ENCODE measurements at places on chromosomes 12 and 14.

DNA sequence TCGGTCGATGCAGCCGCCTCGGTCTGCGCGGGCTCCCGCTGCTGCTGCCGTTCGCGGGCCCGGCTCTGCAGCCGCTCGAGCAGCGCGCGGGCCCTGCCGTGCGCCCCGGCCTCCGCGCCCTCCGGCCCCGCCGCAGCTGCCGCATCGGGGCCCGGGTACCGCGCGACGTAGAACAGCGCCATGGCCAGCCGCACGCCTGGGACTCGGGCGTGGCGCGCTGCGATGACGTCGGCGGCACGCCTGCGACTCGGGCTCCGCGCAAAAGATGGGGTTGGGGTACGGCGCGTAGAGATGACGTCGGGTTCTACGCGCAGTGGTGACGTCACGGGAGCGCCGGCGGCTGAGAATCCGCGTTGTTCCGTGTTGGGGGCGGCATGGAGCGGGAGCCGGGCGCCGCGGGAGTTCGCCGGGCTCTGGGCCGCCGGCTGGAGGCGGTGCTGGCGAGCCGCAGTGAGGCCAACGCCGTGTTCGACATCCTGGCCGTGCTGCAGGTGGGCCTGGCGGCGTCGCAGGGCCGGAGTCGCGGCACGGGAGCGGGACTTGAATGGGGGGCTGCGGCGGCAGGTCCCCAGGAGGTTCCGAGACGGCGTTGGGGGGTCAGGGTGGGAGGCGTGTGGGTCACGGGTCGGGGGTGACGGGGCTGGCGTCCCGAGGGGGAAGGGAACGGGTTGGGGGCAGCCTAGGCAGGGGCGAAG, at the start of the genes DDX51 and NOC4L:
DDX51 (minus strand) TSS at position 205 of the 695 bp plus-strand sequence; CDS start at position 182, 23 bp downstream.
NOC4L (plus strand) TSS at position 343 of the 695 bp plus-strand sequence; CDS start at position 375, 32 bp downstream.
- peak; percentile 98 for DNase-seq

GRCh38 chr14:61812347-61813095, 50.3 kb downstream of the SNAPC1 start:
- DNase-seq, result peak; percentile 16

GRCh38 chr12:78192979-78193378, 362.3 kb downstream of the NAV3 start:
- no peak for DNase-seq

DNA sequence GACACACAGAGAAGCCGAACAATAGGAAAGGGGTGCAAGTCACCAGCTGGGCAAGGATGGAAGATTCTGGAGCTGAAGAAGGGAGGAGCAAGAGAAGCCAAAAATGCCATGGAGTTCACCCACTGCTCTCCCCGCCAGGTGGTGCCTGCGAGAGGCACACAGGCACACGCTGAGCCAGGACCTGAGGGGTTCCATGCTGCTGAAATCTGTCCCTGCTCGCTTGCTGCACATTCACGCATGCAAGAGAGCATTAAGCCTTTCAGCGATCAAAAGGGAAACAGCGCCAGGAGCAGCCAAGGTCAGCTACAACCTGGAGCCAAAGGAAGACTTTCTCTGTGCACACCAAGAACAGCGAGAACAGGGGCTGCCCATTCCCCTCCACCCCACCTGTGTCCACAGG, 104.1 kb downstream of the ANO2 start:
- DNase-seq, result no peak

GRCh38 chr12:94534278-94534677, 74.6 kb upstream of the CEP83 start:
- DNase-seq, result no peak

DNA sequence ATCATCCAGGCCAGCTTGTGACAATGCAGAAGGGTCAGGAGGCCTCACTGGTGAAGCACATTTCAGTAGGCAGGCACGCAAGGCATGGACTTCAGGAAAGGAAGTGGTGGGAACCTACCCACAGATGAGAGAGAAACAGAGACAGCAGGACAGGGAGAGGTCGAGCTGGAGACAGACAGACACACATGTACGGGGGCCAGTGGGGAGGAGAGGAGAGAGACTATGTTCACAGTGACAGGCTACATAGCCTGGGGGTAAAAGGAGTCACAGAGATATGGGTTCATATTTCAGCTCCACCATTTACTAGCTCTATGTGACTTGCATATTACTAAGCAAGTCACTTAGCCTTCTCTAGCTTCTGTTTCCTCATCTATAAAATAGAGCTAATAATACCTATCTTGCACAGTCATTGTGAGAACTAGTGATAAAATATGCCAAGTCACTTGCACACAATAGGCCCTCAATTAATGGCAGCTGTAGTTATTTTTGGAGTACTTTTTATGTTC, 91.1 kb upstream of the FUT8 start:
- DNase-seq, result peak; percentile 24

DNA sequence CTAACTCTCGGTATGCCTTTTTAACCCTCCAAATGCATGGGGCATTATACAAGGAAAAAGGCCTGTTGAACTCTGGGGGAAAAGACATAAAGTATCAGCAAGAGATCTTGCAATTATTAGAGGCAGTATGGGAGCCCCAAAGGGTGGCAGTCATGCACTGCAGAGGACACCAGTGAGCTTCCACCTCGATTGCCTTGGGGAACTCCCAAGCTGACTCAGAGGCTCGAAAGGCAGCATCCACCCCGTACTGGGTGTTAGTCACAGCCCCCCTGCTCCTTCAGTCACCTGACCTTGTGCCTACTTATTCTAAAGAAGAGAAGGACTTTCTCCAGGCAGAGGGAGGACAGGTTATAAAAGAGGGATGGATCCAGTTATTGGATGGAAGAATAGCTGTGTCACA, 781.4 kb upstream of the TMEM132C start:
- DNase-seq, result peak; percentile 18

GRCh38 chr14:93476305-93476704, 45.6 kb downstream of the UNC79 start:
- no peak for DNase-seq

DNA sequence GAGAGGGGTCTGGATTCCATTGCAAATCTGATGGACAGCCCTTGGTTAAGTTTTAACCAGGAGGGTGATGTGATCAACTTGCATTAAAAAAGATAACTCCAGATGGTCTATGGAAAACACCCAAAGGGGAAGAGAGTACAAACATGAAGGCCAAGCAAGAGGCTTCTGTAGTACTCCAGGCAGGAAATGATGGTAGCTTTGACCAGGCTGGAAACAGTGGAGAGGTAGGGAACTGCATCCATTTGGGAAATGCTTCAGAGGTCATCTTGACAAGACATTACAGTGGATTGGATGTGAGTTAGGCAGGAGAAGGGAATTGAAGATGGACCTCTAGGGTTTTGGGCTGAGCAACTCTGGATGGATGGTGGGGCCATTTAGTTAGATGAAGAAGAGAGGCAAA, 391.1 kb downstream of the IPO8 start:
- DNase-seq, result no peak

GRCh38 chr14:101068313-101069227, 165.0 kb upstream of the RTL1 start:
- no peak for DNase-seq

DNA sequence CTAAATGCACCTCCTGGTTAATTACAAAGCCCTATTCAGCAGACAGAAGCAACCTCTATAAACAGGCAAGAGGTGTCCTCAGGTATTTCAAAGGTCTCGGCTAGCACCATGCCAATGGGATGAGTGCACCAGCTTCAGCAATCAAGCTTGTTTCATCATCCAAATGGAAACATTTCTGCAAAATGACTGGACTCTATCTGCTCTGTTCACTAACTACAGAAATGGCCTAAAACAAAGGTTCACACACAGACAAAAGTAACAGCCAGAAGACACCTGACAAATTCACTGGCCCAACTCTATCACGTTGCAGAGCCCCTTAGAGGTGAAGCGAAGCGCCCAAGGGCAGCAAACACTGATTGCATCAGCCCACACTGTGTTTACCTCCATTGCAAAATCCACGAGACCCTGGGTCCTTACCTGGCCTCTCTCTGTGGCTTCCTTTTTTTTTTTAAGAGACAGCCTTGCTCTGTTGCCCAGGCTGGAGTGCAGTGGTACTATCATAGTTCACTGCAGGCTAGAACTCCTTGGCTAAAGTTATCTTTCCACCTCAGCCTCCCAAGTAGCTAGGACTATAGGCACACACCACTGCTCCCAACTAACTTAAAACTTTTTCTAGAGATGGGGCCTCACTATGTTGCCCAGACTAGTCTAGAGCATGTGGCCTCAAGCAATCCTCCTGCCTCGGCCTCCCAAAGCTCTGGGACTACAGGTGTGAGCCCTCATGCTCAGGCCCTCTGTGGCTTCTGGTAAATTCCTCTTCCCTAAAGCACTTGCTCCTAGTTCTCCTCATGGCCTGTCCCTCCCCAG, 8.5 kb upstream of the SYNE3 start:
- no peak for DNase-seq

DNA sequence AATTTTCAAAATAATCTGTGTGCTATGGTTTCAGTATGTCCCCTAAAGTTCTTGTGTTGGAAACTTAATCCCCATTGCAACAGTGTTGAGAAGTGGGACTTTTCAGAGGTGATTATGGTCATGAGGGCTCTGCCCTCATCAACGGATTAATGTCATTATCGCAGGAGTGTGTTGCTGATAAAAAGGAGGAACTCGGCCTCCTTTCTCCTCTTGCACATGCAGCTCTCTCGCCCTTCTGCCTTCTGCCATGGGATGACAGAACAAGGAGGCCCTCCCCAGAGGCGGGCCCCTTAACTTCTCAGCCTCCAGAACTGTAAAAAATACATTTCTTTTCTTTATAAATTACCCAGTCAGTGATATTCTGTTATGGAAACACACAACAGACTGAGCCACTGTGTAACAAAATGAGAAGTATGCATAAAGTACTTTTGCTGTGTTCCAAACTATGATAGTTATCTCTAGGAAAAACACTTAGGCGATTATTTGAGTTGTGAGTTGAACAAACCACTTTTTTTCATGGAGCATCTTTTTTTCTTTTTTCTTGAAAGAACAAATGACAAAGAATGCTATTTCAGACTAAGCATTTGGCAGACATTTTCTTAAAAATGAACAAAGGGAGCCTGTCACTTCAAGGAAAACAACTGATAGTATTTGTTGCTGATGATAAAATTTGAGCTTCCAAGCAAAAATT, 134.8 kb upstream of the FUT8 start:
- DNase-seq, result no peak

DNA sequence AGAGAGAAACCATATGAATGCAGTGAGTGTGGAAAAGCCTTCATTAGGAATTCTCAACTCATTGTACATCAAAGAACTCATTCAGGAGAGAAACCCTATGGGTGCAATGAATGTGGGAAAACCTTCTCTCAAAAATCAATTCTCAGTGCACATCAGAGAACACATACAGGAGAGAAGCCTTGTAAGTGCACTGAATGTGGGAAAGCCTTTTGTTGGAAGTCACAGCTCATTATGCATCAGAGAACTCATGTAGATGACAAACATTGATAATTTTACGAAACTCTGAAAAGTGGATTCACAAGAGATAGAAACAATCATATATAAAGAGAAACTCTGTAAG, 22.9 kb downstream of the ZNF268 start:
- DNase-seq, result no peak

- DNase-seq, result no peak
Measured at GRCh38 chr12:122726080-122726558, 4.5 kb downstream of the HCAR1 start.

DNA sequence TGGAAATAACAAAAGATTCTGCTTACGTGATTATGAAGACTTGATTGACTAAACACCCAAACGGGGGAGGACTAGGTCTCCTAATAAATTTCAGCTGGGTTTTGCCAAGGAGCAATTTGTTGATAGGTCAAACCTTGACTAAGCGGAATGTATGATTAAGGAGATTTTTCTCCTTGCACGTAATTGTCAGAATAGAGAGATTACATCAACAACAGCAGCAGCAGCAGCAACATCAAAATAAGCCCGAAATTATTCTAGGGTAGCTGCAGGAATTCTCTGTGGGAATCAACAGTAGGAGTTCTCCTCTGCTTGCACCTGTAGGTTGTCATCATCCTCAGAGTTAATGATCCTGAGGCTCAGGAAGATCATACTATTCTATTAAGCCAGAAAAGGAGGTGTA, 10.2 kb downstream of the ELK3 start:
- DNase-seq, result no peak

DNA sequence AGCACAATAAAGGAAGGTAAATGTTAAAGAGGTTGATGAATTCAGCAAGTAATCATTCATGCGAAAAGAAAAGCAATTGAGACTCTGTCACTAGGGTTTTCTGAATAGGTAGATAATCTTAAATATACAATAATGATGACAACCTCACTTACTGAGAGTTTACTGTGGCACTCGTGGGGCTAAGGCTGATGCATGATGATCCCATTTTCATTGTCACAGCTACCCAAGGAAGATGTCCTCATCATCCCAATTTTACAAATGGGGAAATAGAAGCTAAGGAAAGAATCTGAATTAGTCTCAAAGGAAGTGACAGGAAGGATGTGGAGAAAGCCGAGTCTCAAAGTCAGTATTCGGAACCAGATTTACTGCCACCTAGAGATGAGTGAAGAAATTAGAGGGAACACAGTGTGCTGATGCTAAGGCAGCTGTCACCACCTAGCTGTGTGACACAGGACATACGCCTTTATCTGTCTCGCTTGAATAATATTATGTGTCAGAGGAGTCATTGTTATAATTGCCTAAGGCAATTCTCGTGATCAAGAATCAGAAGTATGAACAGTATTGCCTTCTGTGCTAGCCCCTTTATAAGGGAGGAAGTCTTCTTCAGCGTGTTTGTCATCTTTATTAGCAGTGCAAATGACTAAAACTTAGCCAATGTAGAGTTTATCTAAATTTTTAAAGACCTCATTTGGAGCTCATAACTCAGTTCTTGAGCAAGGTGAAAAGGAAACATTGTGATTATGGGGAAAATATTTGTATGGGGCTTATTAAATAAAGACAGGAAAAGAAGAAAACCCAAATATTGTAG, 63.2 kb downstream of the ERGIC2 start:
- peak; percentile 8 for DNase-seq

- no peak for DNase-seq
Measured at GRCh38 chr12:99493197-99493596, 154.4 kb upstream of the GARIN6 start.

DNA sequence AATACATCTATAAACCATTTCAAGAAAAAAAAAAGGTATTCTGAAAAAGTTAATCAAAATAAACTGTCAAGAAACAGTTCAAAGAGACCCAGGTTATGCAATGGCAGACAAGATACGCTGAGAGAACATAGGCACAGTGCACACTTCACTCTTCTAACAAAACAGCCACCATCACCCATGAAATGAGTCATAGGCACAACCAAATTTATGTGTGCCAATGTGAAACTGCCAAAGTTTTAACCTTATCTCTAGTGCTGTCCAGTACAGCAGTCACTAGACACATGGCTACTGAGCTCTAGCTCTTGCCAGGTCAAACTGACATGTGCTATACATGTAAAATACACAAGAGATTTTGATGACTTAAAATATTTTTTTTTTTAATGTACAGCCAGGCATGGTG, 1.4 kb downstream of the CEP128 start:
- no peak for DNase-seq

DNA sequence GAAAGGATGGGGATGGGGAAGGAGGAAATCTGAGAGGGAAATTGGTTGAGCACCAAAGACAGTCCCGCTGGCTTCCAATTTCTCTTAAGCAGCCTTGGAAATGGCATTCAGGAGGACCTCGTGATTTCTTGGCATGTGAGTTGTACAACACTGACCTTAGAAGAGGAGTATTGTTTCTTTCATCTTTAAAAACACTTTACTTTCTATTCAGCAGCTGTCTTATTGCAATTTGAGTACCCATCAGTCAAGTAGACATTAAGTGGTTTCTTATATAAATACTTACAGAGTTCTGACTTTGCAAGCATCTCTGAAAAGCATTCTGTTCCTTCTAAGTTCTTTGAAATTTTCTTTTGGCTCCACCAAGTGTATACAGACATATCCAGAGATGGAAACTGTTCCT, 83.2 kb downstream of the LMNTD1 start:
- DNase-seq, result no peak

- no peak for DNase-seq
Measured at GRCh38 chr12:22238211-22238610, 96.3 kb downstream of the ST8SIA1 start.

GRCh38 chr12:27852117-27852516, 72.1 kb upstream of the MANSC4 start:
- no peak for DNase-seq
